ENCODE measurements at places on chromosomes 11 and 22.

GRCh38 chr22:43218786-43219185 lies 31.9 kb upstream of the TTLL12 start:
- DNase-seq = no peak

- DNase-seq = peak; percentile 86
Observed at GRCh38 chr11:123628936-123629683, 25.3 kb downstream of the SCN3B start.

GRCh38 chr11:11334607-11335006 lies 18.4 kb downstream of the CSNK2A3 start:
- DNase-seq = no peak

GRCh38 chr11:81658722-81659121 lies 1074.9 kb downstream of the FAM181B start:
- DNase-seq = no peak

GRCh38 chr22:17787716-17788330 lies 13.6 kb upstream of the BID start:
- no peak for DNase-seq

- DNase-seq = peak; percentile 92
Observed at GRCh38 chr11:69443138-69443967, 38.1 kb upstream of the LINC01488 start.

GRCh38 chr11:76631566-76632308 lies 38.8 kb downstream of the LRRC32 start:
- peak; percentile 35 for DNase-seq

GRCh38 chr11:33829430-33830141 lies 55.3 kb upstream of the FBXO3 start:
- DNase-seq = peak; percentile 35

GRCh38 chr11:32080361-32080980 lies 10.4 kb upstream of the RCN1 start:
- DNase-seq = no peak

DNA sequence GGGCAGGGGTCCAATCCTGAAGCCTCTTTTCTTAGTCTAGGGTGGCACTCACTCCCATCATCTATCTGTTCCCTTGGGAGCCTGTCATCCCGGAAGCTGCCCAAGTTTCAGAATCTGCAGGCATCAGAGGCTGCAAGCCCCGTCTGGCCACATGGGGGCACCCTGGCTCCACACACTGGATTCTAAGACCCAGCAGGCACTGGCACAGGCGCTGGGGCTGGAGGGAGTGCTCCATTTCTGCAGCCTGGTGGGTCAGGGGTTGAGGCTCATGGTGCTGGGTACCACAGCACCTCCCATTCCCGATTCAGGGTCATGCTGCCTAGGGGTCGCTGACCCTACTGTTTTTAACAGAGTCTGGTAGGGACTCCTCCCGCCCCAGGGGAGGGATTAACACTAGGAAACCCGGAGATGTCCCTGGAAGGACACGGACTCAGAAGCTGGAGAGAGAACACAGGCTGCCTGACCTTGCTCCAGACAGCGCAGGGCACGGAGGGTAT lies 243.9 kb upstream of the SYN3 start:
- peak; percentile 53 for DNase-seq

- peak; percentile 32 for DNase-seq
Observed at GRCh38 chr22:25172153-25172552, 27.5 kb upstream of the CRYBB3 start.

- DNase-seq = no peak
Observed at GRCh38 chr11:133829566-133829965, 15.7 kb downstream of the SPATA19 start.

- no peak for DNase-seq
Observed at GRCh38 chr11:13972043-13972910, 9.8 kb downstream of the SPON1 start.

DNA sequence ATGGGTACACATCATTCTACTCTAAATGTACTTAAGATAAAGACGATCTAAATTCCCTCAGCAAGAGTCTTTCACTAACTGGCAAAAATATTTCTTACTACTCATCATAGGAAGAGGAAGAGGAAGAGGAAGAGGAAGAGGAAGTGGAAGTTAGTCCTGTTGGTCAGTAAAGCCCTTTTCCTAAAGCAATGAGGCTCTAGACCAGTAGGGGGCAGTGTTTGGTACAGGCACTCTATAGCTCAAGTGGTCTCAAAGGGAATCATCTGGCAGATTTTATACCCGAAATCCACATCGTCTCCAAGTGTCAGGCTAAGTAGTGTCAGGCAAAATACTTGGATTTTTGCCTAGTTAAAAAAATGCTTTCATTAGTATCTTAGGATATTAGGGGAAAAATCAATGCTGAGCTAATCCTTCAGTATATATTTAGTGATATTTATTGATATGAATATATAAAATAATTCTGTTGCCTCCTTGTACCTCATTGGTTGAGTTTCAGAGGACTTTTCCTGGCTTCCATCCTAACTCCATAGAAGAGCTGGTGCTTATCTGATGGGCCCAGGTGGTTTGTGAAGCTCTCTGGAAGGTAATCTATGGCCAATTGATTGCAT lies 7.7 kb downstream of the BLID start:
- peak; percentile 59 for DNase-seq

DNA sequence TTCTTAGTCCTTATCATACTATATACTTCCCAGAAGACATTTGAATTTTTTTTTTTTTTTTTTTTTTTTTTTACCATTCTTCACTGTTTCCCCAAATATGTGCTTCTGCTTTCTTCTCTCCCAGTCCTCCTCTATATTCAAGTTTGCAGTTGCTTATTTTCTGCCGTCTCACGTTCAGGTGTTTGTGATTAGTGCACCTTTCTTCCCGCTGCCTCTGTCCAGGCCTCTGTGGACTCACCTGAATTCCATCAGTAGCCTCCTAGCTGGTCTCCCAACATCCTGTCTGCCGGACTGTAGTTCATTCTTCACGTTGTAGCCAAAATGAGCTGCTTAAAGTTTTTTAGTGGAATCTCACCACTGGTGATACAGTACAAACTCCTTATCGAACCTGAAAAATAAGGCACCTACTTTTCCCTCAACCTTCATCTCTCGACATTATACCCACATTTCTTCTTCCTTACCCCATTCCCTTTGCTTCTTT lies 795 bp upstream of the MSANTD4 start:
- DNase-seq = no peak

DNA sequence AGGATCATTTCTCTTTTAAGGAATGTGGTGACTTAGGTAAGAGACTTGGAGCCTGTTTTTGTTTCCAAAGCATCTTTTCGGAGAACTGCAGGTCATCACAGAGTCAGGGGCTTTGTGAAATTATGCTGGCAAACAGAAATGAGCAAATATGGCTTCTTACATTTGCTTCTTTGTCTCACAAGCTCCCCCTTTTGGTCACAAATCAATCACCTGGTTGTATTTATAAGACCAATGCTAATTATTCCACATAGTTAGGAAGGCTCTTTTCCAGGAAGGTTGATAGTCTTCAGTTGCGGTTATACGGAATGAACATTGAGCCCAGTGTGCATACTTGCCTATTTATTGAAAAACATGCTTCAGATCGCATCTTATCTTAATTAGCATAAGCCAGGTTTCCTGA lies 34.6 kb upstream of the CEP126 start:
- peak; percentile 72 for DNase-seq

DNA sequence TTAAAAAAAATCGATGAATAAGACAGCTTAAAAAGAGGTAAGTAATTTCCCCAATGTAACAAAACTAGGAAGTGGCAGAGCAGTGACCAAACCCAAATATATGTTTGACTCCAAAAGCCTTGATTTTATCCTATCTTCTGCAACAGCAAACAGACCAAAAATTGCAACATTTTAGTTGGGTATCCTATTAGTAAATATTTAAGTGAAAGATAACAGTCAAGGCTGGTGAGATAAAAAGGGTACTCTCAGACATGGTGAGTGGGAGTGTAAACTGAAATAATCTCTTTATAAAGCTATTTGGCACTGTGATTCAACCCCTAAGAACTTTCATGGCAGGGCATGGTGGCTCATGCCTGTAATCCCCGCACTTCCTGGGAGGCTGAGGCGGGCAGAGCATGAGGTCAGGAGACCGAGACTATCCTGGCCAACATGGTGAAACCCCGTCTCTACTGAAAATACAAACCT lies 1.9 kb upstream of the RDX start:
- DNase-seq = no peak

- peak; percentile 10 for DNase-seq
Observed at GRCh38 chr11:67504950-67505581, at the start of gene PITPNM1. TSS of gene PITPNM1 (minus strand) at chr11:67505363. CDS start at chr11:67504180, 1,183 bp downstream.

DNA sequence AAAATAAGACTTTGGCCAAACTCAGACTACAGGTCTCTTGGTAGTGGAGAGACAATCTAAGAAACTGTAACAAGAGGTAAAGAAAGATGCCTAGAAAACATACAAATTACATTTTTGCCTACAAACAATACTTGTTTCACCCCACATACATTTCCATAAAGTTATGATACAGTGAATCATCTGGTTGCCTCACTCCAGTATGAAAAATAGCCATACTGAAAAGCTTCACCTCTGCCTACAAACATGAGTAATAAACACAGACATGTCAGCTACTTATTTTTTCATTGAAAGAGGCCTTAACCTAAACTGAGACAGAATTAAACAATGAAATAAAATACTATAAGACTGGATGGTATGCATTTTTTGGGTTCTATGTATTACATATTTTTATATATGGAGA lies 1463.0 kb downstream of the FAM181B start:
- no peak for DNase-seq

DNA sequence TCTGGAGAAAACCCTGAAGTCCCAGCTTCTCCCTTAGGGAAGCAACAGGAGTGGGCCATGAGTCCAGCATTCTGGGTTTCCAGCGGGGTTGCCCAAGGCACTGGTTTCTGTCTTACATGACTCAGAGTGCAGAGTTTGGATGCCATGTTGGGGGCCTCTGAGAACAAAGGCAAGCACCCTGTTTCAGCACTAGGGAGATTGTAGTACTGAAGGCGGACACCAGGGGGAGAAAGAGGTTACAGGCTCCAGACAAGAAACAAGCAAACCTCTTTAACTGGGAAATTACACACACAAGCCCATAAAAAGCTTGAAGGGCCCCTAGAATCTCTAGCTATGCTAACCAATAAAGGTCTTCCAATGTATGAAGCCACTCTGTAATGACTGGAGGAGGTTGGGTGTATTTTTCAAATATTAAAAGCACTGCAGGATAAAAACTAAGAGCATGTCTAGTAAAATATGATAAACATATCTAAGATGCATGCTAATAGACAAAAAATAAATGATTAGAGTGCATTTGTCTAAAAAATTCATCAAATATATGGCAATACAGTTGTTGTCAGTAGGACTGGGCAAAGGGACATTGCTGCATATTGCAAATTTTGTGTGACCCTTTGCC lies 7.1 kb downstream of the MS4A6E start:
- peak; percentile 61 for DNase-seq

GRCh38 chr11:57297221-57297620 lies 27.5 kb downstream of the TNKS1BP1 start:
- DNase-seq = no peak

GRCh38 chr22:41970601-41971000 lies 1.4 kb downstream of the SEPTIN3 start:
- DNase-seq = no peak

GRCh38 chr22:45180146-45180679 lies 16.5 kb downstream of the NUP50 start:
- DNase-seq = no peak

- DNase-seq = no peak
Observed at GRCh38 chr22:28903080-28903479, 19.7 kb downstream of the ZNRF3 start.

- DNase-seq = no peak
Observed at GRCh38 chr11:88203604-88204003, 28.4 kb upstream of the RAB38 start.

DNA sequence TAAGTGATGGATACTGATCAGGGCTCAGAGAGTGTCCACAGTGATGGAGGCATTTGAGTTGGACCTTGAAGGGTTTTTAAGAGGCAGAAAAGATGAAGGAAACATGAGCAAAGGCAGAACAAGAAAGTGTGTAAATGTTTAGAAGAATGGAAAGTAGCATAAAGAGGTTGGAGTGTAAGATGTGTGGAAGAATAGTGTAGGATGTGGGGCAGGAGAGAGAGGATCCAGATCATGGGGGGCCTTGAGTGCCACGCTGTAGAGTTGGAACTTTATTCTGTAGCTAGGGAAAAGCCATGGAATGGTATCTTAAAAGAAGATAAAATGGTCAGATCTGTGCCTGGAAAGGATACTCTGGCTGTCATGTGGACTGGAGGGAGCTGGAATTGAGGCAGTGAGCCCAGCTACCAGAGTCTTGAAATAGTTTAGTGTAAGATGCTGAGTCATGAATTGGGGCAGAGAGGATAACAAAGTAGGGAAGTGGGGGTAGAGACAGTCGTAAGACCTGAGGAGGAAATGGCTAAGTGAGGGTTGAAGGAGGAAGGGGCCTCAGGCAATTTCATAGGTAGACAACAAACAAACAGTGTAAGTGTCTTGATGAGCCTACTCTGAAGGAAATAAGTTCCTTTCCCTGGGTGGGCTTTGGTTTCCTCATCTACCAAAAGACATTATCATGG lies 6.7 kb downstream of the KCNE3 start:
- peak; percentile 16 for DNase-seq

- DNase-seq = no peak
Observed at GRCh38 chr22:49300951-49301397, 526.7 kb downstream of the BRD1 start.

DNA sequence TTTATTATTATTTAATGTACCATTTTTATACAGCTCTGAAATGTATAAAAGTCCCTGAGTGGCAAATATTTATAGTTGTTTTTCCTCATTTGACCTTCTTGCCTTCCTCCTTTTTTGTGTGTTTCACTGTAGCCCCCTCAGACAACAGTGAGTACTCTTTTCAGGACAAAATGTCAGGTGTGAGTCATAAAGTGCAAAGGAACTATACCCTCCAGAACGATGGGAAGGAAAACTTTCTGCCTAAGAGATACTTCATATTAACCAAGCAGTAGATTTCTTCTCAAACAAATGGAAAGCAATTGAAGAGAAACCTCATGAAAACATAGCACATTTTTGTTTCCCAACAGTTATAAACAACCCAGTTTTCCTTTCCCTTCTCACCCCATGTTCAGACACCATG lies 16.1 kb upstream of the MS4A7 start:
- no peak for DNase-seq

DNA sequence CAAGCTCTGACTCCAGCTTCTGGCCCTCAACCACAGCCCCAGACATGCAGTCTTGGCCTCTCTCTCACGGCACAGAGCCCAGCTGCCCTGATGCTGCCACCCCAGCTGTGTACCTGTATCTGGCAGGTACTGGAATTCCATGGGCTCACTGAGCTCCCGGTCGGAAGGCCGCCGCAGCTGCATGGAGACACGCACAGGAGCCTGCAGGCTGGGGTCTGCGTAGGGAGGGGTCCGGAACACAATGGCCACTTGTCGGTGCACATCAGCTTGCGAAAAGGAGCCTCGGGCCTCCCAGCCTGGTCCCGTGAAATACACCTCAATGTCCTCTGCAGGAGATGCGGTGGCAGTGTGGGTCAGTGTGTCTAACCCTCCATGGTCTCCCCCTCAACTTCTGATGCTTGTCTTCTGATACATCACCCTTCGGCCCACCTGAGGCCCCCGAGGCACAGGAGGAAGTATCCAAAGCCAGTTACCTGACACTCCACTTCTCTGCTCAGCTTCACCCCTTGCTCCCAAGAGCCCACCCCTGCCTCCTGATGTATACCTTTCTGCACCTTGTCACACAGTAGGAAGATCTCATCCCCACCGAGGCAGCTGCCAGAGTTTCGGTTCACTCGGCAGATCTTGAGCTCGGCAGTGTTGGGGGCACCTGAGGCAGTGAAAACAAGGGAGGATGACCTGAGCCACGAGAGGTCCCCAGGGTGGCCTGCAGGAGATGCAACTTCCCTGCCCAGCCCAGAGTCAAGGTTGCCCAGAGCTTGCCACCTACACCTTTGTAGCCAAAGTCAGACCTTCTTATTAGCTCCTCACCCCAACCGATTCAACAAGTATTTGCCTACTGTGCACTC lies 4.3 kb downstream of the RELA start:
- no peak for DNase-seq

- DNase-seq = no peak
Observed at GRCh38 chr11:31387379-31387778, 17.7 kb downstream of the DNAJC24 start.

Measured in lung microvascular endothelial cell (primary cell).